ENCODE measurements at places on chromosomes 6 and 20. TPM values are rescaled to one million over a fixed set of nuclear protein-coding genes. Genes with fewer than 3 reads are reported as not detected.

PLN gene
- polyA plus RNA-seq, result not detected

BFSP1 gene
- not detected for polyA plus RNA-seq

OLIG3 gene
- polyA plus RNA-seq, result not detected

CGA gene
- not detected for polyA plus RNA-seq

WFDC10B gene
- polyA plus RNA-seq, result not detected

SOD2 gene
- polyA plus RNA-seq, result 66.0 TPM

TMEM200A gene
- polyA plus RNA-seq, result 0.06 TPM

RBM24 gene
- polyA plus RNA-seq, result not detected

TNFAIP3 gene
- 86.2 TPM for polyA plus RNA-seq

TTLL9 gene
- polyA plus RNA-seq, result 1.1 TPM

PTCRA gene
- not detected for polyA plus RNA-seq

FAM162B gene
- polyA plus RNA-seq, result not detected

C20orf144 gene
- 0.27 TPM for polyA plus RNA-seq

DEFB114 gene
- not detected for polyA plus RNA-seq

TCF21 gene
- not detected for polyA plus RNA-seq

MYB gene
- 0.46 TPM for polyA plus RNA-seq

TRAPPC3L gene
- not detected for polyA plus RNA-seq

BRD2 gene
- polyA plus RNA-seq, result 721 TPM

GRM1 gene
- not detected for polyA plus RNA-seq

ZSCAN16 gene
- polyA plus RNA-seq, result 5.4 TPM

KCNK16 gene
- not detected for polyA plus RNA-seq

NFYA gene
- polyA plus RNA-seq, result 23.3 TPM

MRAP2 gene
- not detected for polyA plus RNA-seq

GCM1 gene
- 1.5 TPM for polyA plus RNA-seq

METTL24 gene
- not detected for polyA plus RNA-seq

LBP gene
- polyA plus RNA-seq, result not detected

RUNX2 gene
- 1.3 TPM for polyA plus RNA-seq

SLC32A1 gene
- 0.16 TPM for polyA plus RNA-seq

SRMS gene
- 0.54 TPM for polyA plus RNA-seq

LRRC73 gene
- polyA plus RNA-seq, result not detected
